A549 treated with CpdA at 1 μM for 4 hours (cell line): ENCODE measurements at places on chromosomes 1 and 21. TPM values are rescaled to one million over a fixed set of nuclear protein-coding genes. Genes with fewer than 3 reads are reported as not detected.

GPR25 gene
- not detected in 5 replicates for total RNA-seq

GNG4 gene
- total RNA-seq, result 14.0 to 21.0 TPM (median 15.4 TPM) in 5 replicates

RNASEL gene
- 1.6 to 2.7 TPM (median 2.6 TPM) in 5 replicates for total RNA-seq

MPZ gene
- total RNA-seq, result 0.15 to 0.32 TPM (median 0.21 TPM) in 5 replicates

FAM151A gene
- not detected in 5 replicates for total RNA-seq

TARDBP gene
- 180 to 243 TPM (median 204 TPM) in 5 replicates for total RNA-seq

TRIM58 gene
- not detected in 5 replicates for total RNA-seq

ZMYND12 gene
- 0.29 to 0.57 TPM (median 0.38 TPM) in 5 replicates for total RNA-seq

PHC2 gene
- 81.0 to 90.9 TPM (median 83.8 TPM) in 5 replicates for total RNA-seq

LRRC3 gene
- total RNA-seq, result 0.98 to 2.0 TPM (median 1.7 TPM) in 5 replicates

CCDC17 gene
- total RNA-seq, result 0.21 to 0.37 TPM (median 0.29 TPM) in 5 replicates

DRAXIN gene
- total RNA-seq, result 0.07 to 0.21 TPM (median 0.12 TPM) in 5 replicates

SELE gene
- total RNA-seq, result not detected in 5 replicates

AGMAT gene
- 6.1 to 8.5 TPM (median 7.9 TPM) in 5 replicates for total RNA-seq

TSSK3 gene
- total RNA-seq, result 0.07 TPM in 1 of 5 replicates, not detected in the others

FAM72C gene
- 5.6 to 7.2 TPM (median 6.4 TPM) in 5 replicates for total RNA-seq

FCRL2 gene
- total RNA-seq, result not detected in 5 replicates

FAM72B gene
- 6.3 to 8.8 TPM (median 6.8 TPM) in 5 replicates for total RNA-seq

KIF21B gene
- total RNA-seq, result 1.8 to 3.8 TPM (median 2.8 TPM) in 5 replicates

RGS16 gene
- 0.15 to 0.31 TPM (median 0.19 TPM) in 5 replicates for total RNA-seq

TSPAN1 gene
- 1.6 to 3.1 TPM (median 2.6 TPM) in 5 replicates for total RNA-seq

SLC2A1 gene
- 130 to 160 TPM (median 145 TPM) in 5 replicates for total RNA-seq

WNT3A gene
- 0.02 to 0.06 TPM (median 0.05 TPM) in 3 of 5 replicates, not detected in the others for total RNA-seq

DAB1 gene
- not detected in 5 replicates for total RNA-seq

SLC35F3 gene
- 3.8 to 5.9 TPM (median 5.5 TPM) in 5 replicates for total RNA-seq

ZNF684 gene
- 1.9 to 2.4 TPM (median 2.0 TPM) in 5 replicates for total RNA-seq

TP53BP2 gene
- total RNA-seq, result 19.8 to 26.6 TPM (median 21.0 TPM) in 5 replicates

MAPKAPK2 gene
- 61.0 to 70.9 TPM (median 65.7 TPM) in 5 replicates for total RNA-seq

XCL1 gene
- total RNA-seq, result not detected in 5 replicates

IFNLR1 gene
- 0.73 to 1.6 TPM (median 1.1 TPM) in 5 replicates for total RNA-seq

SMPDL3B gene
- 0.71 to 1.2 TPM (median 0.99 TPM) in 5 replicates for total RNA-seq

IL10 gene
- not detected in 5 replicates for total RNA-seq

OR6F1 gene
- not detected in 5 replicates for total RNA-seq

ATP6V1G3 gene
- total RNA-seq, result not detected in 5 replicates

PLA2G2E gene
- not detected in 5 replicates for total RNA-seq

FCGR3A gene
- total RNA-seq, result not detected in 5 replicates

OR10Z1 gene
- total RNA-seq, result not detected in 5 replicates

LCE1B gene
- not detected in 5 replicates for total RNA-seq
